ENCODE measurements at places on chromosomes 12 and 14. TPM values are rescaled to one million over a fixed set of nuclear protein-coding genes. Genes with fewer than 3 reads are reported as not detected.
A peak's percentile ranks its signal among the peaks of the same experiment; 100 is the strongest.

GRCh38 chr12:106074361-106074705, 64.4 kb downstream of the NUAK1 start:
- DNase-seq: no peak

DNA sequence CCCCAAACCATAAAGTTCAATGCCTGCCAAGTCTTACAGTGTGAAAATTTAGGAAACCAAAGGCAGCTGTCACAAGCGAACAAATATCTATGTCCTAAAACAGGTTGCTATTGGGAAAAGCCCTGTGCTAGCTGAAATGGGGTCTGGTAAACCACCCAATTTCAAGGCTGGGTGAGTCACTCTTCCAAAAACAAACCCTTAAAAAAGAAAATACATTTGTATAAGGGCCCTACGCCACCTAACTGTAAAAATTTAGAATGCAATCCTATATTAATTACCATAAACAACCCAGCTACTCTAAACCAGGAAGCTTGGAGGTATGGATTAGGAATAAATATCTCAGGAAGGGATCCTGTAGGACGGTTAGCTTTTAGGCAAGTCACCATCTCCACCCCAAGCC, 32.1 kb downstream of the PRMT8 start:
- peak; percentile 22 for DNase-seq

GRCh38 chr14:64873506-64874219, 6.0 kb downstream of the SPTB start:
- DNase-seq: no peak

DNA sequence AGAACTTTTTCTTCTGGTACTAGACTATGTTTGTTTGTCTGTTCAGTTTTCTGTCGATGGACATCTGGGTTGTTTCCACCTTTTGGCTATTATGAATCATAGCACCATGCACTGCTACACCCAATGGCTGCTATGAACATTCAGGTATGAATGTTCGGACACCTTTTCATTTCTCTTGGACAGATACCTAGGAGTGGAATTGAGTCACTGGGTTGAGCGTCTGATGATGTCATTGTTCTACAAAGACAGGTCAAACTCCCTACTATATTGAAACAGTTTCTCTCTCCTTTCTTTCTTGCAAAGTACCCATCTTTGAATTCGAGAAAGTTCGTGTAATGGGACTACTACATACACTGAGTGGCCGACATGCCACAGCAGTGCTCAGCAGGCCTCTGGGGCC, 44.7 kb downstream of the KCTD10 start:
- no peak for DNase-seq

- DNase-seq: no peak
Measured at GRCh38 chr12:105018776-105019175, 32.7 kb downstream of the NOPCHAP1 start.

- no peak for DNase-seq
Measured at GRCh38 chr12:2836574-2836973, 1.7 kb upstream of the NRIP2 start.

Gene MUCL1
- total RNA-seq: not detected

DNA sequence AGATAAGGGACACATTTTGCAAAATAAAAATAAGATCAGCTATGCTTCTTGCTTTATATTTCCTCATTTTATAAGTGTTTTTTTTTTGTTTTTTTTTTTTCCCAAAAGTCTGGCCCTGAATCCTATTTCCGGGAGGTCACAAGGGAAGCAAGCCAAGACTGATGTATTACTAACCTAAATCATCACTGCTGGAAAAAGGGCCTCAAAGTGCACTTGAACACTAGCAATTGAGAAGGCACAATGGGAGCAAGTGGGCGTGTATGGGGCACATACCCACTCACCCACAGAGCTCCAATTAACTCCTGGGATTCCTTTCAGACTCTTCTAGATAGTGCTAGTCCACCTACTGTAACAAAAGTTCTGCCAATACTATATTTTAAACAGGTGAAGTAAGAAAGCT, 58.8 kb downstream of the STON2 start:
- no peak for DNase-seq

DNA sequence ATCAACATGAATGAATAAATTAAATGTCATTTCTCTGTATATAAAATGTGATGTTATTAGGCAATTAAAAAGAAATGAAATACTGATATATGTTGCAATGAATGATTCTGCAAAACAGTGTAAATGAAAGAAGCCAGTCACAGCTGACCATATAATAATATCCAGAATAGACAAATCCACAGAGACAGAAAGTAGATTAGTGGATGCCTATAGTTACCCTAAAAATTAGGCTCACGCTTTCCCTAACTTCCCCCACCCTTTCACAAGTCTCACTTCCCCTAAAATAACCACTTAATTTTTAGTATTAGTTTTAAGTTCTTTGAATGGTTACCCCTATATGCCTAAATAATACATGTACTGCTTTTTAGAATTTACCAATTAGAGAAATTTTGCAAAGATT, 348.9 kb upstream of the FAR2 start:
- no peak for DNase-seq

- peak; percentile 72 for DNase-seq
Measured at GRCh38 chr12:105382771-105383622, 52.5 kb downstream of the C12orf75 start.

DNA sequence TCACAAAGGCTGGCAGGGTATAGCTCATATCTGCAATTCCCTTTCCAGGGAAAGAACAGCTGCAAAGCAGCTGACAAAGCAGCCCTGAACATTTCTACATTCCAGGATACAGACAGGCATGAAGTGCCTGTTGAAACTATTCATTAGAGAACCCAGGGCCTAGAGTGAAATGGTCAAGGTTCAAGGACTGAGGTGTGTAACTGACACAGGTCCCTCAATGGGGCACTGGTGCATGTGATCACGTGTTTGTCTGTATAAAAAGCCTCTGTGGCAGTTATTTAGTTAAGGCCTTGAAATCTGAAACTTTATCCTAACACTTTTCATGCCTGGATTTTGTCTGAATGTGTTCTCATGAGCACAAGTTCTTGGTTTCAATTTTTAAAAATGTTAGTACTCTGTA, 47.1 kb downstream of the GIT2 start:
- peak; percentile 86 for DNase-seq

Measured in fibroblast of lung (primary cell).